ENCODE measurements at places on chromosomes 16 and 17.

GRCh38 chr17:45282683-45283644, 21.1 kb upstream of the SPATA32 start:
- DNase-seq = no peak

- DNase-seq = no peak
Measured at GRCh38 chr16:79150632-79151310, 449.8 kb downstream of the MAF start.

- no peak for DNase-seq
Measured at GRCh38 chr17:29620779-29621500, 1.8 kb downstream of the CORO6 start.

DNA sequence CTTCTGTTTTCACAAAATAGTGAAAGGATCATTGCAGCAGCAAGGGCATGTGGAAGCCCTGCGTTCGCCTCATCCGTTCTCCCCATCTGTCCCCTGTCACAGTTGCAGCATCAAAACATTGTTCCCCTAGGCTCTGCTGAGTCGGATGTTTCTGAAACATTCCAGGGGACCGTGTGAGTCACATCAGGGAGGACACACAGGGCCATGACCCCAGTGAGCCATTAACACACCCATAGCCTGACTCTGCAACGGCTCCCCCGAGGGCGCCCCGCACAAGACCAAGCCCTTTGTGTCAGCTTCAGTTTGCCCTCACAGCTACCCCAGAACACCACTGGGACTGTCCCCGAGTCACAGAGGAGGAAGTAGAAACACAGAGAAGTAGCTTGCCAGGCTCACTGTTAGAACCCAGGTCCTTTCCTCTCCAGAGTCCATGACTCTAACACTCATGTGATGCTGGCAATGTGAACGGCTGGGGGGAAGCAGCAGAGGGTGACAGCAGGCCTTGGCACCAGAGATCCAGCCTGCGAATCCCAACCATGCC, 63.3 kb upstream of the HSBP1 start:
- DNase-seq = no peak

- DNase-seq = no peak
Measured at GRCh38 chr16:2001035-2001434, 8.6 kb downstream of the ZNF598 start.

DNA sequence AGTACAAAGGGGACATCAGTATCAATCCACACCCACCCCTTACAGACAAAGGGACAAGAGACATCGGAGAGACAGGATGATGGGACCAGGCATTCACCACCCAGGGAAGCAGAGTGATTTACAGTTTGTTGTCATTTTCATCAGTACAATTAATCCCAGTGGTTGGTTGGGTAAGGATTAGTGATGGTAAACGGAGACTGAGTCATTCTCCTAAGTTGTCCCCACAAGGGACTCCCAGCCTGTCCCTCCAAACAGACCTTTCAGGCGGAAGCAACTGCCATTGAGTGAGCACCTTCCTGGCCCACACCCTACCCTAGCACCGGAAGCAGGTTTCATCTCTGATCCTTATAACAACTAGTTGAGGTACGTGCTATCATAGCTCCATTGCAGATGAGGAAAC, 11.2 kb downstream of the PPL start:
- no peak for DNase-seq

- DNase-seq = no peak
Measured at GRCh38 chr17:45127548-45128300, 4.6 kb downstream of the PLCD3 start.

DNA sequence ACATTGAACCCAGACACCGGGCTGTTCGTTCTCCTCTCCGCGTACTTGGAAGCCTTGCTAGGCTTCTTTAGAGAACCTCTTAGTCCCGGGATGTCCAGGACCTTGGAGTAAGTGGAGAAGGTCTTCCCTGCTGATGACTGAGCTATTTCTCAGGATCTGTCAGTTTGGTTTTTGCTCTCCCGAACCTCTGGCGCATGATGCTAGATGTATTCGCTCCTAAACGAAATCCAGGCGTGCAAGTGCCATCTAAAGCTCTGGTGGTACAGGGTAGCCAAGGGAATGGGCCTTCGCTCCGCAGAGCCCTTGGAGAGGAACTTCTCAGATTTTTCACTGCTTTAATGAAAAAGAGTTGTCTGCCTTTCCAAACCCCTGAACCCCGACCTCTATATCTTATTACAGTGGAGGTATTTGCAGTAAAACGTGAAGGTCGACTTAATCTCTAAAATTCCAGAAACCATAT, 547 bp downstream of the VMP1 start:
- no peak for DNase-seq

- DNase-seq = no peak
Measured at GRCh38 chr16:55152875-55153390, 171.1 kb upstream of the IRX6 start.

DNA sequence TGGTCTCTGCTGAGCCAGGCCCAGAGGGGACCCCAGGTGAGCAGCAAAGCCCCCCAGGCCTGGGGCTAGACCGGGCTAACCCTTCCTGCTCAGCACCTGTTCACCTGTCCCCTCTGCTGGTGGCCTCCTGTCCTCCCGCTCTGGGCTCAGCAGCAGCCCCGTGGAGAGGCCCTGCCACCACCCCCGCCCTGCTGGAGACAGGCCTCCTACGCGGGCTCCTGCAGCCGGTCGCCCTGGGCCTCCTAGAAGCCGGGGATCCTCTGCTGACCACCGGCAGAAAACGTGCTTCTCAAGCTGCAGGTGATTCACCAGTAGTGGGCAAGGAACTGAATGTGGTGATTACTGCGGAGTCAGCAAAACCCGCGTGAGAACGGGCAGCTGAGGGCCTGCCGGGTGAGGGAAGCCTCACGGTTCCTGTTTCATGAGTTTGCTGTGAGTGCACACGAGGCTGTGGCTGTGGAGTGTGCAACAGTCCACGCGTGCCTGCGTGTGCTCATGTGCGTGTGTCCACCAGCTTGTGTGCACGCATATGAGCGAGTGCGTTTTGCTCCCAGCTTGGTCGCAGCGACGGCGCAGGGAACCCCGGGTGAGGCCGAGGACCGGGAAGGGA, 792 bp downstream of the SECTM1 start:
- no peak for DNase-seq

- no peak for DNase-seq
Measured at GRCh38 chr17:41547921-41548843, 20.1 kb upstream of the KRT19 start.

- no peak for DNase-seq
Measured at GRCh38 chr16:51022955-51023354, 128.1 kb downstream of the SALL1 start.

- DNase-seq = no peak
Measured at GRCh38 chr17:56773124-56773523, 60.6 kb downstream of the C17orf67 start.

- no peak for DNase-seq
Measured at GRCh38 chr17:70184207-70184606, 14.9 kb downstream of the KCNJ2 start.

DNA sequence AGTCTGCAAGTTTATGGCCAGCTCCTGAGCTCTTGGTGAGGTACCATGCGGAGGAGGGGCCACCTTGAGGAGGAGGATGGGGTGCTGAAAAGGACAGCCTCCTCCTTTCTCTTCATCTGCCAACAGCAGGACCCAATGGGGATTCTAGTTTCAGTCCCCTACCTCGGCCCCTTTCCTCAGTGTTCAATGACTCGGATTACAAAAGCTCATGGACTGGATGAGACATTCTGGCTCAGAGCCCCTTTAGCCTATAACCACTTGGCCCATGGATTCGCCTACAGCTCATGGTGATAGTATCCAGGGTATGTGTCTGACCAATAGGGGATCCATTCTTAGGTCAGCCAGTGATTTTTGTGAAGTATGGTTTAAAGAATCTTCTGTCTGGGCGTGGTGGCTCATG, 8.5 kb upstream of the PIK3R6 start:
- DNase-seq = no peak

All from left forelimb (tissue), 1 donor.